Right lobe of liver (tissue), 6 donors: ENCODE measurements at places on chromosomes 16 and 17.
A peak's percentile ranks its signal among the peaks of the same experiment; 100 is the strongest.

DNA sequence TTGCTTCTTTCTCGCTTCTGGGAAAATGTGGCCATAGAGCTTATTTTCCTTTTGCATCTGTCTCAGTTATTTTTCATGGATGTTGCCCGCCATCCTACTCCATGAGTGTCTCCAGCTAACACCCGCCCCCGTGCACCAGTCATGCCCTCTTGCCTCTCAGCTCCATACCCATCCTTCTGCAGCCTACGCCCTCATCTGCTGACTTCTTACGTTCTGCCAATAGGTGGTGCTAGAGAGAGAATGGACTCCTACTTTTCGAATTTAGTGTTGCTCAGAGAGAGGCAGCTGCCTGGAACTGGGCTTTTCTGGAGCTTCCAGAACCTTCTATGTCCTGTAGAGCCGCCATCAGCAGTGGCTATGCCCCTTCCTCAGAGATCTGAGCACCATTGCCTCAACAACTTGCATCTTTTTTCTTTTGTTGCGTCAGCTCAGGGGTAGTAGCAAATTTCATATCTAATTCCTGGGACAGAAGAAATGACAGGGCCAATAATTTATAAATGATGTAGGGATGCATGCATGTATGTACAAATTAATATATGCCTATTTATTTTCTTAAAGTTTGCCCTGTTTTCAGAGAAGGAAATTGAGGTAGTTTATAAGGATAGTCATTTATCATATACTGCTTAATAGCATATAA is 119.7 kb upstream of the MYOCD start:
- DNase-seq: no peak

GRCh38 chr17:39335704-39336223 is 65.7 kb downstream of the FBXL20 start:
- DNase-seq: no peak

GRCh38 chr17:77223642-77224420 is 83.1 kb downstream of the SEC14L1 start:
- DNase-seq: no peak

GRCh38 chr17:1487939-1488825 is 4.3 kb downstream of the MYO1C start:
- peak; percentile 86 for DNase-seq

- no peak for DNase-seq
Observed at GRCh38 chr16:54027558-54027957, 259.0 kb downstream of the IRX3 start.

GRCh38 chr16:30372725-30373124 is 1.9 kb upstream of the MYL11 start:
- DNase-seq: no peak

GRCh38 chr16:54933281-54934011 is 2.8 kb downstream of the IRX5 start:
- DNase-seq: no peak

DNA sequence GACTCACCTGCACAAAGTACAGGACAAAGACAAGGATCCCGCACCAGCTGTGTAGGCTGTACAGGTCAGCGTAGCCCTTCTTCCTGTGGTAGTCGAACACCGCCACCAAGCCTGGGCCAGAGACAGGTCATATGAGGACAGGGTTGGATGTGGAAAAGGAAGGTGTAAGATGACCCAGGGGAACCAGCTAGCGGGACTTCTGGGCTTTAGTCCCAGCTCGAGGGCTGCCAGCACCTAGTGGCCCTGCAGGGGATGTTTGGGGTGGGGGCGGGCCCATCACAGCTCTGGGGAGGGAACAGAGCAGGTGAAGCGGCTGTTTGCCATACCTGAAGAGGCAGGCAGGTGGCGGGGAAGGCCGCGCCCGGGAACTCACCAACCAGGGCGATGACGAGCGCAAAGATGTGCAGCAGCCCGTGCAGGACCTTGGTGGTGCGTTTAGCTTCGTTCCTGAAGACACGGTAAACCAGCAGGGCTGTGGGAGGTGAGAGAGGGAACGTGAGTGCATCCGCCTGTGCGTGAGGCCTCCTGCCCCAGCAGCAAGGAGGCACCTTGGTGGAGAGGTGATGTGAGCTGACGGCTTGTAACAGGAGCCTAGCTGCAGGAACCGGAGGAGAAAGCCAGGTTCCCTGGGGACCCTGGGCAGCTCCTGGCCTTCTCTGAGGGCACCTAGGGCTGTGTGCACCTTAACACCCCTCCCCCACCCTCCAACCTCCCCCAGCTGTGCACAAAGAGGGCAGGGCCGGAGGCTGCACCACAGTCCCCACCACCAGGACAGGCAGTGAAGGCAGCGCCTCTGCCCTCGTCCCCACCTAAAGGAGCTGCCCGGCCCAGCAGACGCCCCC is 10.2 kb downstream of the CYB561 start:
- DNase-seq: no peak

DNA sequence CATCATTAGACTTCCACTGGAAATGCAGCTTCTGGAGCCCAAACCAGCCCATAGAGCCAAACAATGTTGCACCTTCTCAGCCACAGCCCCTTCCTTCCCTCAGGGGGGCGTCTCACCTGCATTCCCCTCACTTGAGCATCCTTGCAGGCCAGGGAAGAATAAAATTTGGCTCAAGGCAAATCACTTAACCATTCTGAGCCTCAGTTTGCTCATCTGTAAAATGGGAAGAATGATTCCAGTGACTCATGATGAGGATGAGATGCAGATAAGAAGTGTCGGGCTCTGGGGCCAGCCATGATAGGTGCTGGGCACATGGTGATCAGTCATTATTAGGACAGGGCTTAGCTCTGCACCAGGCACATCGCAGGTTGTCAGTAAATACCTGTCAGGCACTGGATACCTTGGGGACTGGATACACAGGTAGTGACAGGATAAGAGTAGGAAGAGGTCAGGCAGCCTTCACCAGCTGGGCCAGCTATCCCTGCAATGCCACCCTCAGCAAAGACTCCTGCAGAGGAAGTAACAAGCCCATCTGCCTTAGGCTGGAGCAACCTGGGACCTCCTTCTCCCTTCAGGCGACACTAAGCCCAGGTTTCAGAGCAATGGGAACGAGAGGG is 208.0 kb upstream of the TNRC6C start:
- DNase-seq: no peak

- DNase-seq: no peak
Observed at GRCh38 chr17:57604771-57605674, 140.1 kb downstream of the CCDC182 start.

DNA sequence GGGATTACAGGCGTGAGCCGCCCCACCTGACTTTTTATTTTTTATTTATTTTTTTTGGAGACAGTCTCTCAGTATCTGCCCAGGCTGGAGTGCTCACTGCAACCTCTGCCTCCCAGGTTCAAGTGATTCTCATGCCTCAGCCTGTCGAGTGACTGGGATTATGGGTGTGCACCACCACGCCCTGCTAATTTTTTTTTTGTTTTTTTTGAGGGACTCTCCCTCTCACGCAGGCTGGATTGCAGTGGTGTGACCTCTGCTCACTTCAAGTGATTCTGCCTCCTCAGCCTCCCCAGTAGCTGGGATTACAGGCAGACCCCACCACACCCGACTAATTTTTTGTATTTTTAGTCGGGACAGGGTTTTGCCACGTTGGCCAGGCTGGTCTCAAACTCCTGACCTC is 7.7 kb downstream of the ZNF207 start:
- DNase-seq: no peak

DNA sequence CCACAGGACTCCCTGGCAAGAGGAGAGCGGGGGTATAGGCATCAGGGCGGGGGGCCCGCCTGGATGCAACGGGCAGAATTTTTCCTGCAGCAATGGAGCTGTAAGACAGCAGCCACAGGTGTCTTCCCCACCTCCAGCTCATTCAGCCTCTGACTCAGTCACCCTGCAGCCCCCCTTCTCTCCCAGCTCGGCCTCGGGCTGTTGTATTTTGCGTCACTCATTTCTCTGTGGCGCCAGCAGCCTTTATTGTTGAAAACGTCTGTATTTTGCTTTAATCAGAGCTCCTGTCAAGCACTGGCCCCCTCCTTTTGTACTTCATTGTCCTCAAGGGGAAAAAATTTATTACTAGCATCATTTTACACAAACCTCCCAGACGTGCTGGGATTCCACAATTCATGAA is 117.7 kb downstream of the WSCD1 start:
- DNase-seq: no peak

DNA sequence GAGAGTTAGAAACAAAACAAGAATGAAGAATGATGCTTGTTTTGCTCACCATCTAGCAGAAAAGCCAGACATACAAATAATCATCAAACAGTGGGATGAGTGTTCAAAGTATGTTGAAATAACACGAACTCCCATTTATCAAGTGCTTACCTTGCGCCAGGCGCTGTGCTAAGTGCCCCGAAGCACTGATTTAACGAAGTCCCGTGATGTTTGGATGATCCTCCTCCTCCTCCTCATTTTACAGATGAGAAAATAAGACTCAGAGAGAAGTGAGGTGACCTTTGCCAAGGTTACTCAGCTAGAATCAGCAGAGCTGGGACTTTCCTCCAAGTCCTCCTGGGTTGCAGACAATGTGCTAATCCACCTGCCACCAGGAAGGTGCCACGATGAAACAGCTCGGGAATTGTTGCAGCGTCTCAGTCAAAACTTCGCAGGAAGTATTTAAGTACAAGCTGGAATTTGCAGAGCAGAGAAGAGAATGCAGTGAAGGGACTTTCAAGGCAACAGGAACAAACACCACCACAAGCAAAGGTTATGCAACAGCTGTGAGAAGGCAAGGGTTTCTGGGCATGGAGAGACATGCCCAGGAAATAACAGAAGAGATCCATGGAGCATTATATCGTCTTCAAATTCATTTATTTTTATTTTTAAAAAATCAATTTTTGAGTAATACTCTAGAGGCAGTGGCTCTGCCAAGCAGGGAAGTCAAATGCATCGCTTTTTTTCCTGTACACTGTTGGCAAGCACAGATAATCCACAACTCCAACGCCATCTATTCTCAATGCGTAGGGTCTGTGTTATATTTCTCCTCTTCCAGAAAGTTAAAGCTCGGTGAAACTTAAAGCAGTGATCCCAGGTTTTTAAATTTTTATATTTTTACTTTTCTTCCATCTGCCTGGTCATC is 11.1 kb downstream of the PRCD start:
- no peak for DNase-seq

DNA sequence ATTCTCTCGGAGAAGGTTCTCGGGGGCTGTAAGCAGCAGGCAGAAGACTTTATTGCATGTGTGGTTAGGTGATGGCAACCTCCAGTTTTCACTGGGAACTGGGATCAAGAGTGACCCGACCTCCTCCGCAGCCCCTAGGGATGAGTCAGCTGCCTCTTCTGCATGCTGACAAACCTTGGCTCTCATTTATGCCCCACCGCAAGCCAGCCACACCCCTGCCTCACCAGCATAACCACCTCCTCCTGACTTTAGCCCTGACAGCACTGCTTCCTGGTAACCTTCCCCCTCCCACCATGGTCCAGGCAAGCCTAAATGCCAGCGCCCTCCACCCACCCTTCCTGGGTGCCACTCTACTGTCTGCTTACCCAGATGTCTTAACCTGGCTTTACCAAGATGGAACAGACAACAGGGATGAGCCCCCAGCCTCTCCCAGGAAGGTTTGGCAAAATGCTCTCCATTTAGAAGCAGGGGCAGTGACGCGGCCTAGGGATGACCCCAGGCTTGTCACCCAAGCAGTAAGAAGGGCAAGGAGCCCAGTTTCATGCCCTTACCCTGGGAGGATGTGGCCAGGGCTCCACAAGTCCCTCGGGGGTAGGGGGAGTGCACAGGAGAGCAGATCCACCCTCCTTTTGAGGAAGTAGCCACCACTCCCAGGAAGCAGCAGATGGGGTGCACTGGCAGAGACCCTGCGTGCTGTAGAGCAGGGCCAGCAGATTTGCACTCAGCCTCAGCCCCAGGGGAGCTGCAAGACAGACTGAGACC is 73.5 kb downstream of the GOSR1 start:
- DNase-seq: no peak

DNA sequence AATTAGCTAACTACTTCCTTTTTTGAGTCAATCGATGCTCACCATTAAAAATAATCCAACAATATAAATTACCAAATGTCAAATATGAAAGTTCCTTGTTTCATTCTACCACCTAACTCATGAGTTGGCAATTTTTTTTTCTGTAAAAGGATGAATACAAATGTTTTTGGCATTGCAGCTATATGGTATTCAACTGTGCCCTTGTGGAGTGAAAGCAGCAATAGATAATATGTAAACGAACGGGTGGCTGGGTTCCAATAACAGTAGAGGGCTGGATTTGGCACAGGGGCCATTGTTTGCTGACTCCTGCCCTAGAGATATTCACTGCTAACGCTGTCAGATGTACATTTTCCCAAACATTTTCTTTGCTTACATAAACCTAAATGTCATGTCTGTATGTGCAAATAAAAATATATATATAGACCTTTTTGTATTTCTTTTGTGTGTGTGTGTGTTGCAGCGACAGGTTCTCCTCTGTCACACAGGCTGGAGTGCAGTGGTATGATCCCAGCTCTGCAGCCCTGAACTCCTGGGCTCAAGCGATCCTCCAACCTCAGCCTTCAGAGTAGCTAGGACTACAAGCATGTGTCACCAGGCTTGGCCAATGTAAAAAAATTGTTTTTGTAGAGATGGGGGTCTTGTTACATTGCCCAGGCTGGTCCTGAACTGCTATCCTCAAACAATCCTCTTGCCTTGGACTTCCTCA is 73.9 kb downstream of the RPGRIP1L start:
- DNase-seq: no peak

DNA sequence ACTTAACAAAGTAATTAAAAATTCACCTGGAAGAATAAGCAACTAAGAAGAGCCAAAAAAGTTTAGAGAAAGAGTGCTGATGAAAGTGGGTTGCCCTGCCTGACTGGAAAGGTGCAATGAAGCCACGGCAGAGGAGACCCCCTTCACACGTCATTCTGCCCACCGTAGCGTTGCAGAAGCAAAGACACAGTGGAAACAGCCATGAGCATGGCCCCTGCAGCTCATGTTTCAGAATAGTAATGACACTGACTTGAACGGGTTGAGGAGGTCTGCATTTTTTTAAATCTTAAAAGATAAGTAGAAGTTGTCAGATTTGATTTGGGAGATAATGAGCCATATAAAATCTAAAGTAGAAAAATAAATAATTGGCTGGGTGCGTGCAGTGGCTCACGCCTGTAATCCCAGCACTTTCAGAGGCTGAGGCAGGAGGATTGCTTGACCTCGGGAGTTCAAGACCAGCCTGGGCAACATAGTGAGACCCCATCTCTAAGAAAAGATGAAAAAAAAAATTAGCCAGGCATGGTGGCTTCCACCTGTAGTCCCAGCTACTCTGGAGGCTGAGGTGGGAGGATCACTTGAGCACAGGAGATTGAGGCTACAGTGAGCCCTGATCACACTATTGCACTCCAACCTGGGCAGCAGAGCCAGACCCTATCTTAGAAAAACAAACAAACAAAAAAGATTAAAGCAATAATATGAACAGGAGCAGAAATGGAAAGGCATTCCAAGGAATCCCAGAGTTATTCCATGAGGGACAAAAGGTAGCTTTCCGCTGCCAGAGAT is 184.6 kb downstream of the LGALS9B start:
- no peak for DNase-seq

- DNase-seq: no peak
Observed at GRCh38 chr17:50096092-50096491, 941 bp downstream of the PDK2 start.

- no peak for DNase-seq
Observed at GRCh38 chr16:49700251-49701064, 155.5 kb downstream of the ZNF423 start.

GRCh38 chr17:6064868-6065267 is 5.3 kb upstream of the WSCD1 start:
- no peak for DNase-seq

- DNase-seq: peak; percentile 74
Observed at GRCh38 chr17:81391936-81392908, 3.0 kb upstream of the BAHCC1 start.

- DNase-seq: no peak
Observed at GRCh38 chr16:83013071-83013470, 386.3 kb downstream of the CDH13 start.

GRCh38 chr17:21001813-21002221 is 41.0 kb downstream of the USP22 start:
- no peak for DNase-seq
